ENCODE measurements at places on chromosomes 6 and 20.

- no peak for DNase-seq
Observed at GRCh38 chr6:134009876-134010275, 42.5 kb downstream of the SLC2A12 start.

DNA sequence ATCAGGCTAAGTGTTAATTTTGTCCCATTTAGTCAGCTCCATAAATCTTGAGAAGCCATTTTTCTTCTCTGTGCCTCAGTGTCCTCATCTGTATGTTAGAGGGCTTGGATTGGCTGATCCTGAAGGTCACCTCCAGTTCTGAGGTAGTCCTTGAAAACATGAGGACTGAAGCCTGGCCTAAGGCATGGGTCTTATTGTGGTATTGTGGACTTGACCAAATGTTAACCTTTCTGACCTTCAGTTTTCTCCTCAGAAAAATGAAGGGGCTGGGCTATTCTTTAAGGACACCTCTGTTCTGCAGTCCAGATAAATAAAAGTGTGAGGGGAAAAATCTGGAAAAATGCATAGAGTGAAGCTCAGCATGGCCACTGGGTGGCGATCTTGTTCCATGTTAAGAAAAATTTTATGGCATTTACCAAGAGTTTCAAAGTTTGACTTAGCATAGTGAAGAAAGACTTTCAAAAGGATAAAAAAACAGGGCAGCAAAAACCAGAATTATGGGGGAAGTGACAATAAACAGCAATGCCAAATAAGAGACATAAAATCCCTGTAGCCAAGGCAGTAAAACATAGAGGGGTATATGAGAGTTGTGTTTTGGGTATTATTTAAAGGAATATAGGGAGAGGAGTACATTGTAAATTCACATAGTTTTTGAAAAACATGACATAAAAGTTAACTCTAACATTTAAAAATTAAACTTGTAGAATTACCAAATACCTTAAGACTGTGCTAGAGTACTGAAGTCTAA is 13.2 kb upstream of the TFB1M start:
- peak; percentile 41 for DNase-seq

DNA sequence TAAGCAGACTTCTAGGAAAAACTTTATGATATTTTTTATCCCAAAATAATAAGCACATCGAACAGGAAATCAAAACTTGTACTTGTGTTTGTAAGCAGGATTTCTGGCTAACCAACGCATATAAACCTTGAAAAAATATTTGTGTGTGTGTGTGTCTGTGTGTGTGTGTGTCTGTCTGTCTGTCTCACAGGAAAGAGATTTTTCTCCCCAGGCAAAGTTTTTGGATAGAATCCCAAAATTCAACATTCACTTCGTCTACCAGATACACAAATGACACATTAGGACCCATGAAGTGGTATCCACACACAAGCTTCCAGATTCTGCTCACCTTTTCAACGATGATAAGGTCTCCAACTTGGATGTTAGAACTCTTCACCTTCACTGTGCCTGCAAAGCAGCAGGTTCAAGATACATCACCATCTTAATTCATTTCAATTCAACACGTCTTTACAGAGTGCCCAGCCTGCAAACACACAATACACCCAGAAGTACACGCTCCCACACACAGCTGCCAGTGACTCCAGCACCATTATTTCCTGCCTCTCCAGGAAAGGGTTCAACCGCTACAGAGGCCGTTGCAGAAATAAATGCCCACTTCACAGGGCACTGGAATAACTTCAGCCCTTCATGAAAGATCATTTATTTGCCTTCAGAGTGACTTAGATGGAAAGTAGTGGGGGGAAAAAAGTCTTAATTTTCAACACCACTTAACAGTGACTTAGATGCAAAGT is 70.9 kb downstream of the ATP9A start:
- no peak for DNase-seq

DNA sequence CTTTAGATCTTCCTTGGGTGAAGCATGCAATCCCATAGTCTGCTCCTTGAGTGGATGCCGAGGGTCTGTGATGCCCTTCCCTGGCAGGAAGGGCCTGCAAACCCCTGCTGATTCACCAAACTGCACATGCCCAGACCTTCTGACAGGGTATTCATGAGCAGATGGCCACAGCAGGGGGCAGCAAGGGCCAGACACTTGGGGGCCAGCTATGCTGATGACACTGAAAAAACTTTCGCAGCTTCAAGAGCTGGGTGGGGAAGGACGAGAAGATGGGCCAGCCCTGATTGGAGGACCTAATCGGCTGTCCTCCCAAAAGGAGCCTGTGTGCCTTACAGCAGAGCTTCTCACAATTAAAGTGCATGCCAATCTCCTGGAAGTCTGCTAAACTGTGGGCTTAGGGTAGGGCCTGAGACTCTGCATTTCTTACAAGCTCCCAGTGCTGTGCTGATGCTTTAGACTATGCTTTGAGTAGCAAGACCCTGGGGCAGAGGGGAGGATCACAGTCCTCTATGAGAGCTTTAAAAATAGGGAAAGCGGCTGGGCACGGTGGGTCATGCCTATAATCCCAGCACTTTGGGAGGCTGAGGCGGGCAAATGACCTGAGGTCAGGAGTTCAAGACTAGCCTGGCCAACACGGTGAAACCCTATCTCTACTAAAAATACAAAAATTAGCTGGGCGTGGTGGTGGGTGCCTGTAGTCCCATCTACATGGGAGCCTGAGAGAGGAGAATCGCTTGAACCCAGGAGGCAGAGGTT is 15.2 kb upstream of the GDAP1L1 start:
- no peak for DNase-seq

- no peak for DNase-seq
Observed at GRCh38 chr6:89925826-89926225, 31.6 kb downstream of the GJA10 start.

DNA sequence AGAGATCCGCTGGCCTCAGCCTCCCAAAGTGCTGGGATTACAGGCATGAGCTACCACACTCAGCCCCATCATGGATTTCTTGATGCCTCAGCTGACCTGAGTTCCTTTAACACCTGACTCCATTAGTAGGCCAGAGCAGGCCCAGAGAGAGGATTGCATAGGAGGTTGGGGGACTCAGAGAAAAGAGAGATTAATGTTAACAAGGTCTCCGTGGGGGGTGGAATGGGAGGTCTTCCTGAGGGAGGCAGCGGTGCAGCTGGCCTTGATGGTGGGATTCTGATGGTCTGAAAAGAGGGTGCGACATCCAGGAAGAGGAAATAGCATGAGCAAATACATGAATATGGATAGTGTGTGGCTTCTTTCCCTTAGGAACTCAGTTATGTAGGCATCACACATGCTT is 9.9 kb downstream of the SGK2 start:
- DNase-seq = no peak

DNA sequence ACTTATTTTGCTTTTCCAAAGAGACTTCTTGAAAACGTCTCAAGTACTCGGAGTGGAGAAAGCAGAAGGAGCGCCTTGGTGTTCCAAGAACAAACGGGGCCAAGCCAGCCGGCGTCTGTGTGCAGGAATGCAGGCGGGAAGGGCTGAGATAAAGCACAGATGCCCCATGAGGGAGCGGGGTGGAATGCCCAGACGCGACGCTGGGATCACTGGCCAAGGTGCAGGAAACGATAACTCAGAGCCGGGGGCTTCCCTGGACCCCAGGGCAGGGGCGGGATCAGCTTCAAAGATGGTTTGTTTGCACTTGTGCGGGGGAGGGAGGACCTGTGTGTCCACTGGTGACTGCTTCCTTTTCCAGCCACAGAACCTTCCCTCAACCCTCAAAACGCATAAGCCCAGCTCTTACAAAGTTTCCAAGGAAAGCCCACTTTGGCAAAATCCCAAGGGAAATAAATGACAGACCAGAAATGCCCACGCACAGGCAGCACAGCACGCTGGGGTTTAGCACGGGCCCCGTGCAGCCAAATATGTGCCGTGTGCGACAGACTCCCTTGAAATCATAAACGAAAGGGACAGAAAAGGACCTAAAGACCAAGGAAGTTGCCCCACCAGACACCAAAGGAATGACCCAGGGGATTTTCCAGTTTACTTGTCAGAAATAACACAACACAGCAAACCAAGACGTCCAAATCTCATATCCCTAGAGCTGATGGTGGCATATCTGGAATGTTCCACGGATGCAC is 113.9 kb downstream of the NFATC2 start:
- DNase-seq = no peak

- no peak for DNase-seq
Observed at GRCh38 chr20:23132930-23133559, 46.9 kb upstream of the CD93 start.

- no peak for DNase-seq
Observed at GRCh38 chr20:10634683-10635411, 39.0 kb downstream of the JAG1 start.

DNA sequence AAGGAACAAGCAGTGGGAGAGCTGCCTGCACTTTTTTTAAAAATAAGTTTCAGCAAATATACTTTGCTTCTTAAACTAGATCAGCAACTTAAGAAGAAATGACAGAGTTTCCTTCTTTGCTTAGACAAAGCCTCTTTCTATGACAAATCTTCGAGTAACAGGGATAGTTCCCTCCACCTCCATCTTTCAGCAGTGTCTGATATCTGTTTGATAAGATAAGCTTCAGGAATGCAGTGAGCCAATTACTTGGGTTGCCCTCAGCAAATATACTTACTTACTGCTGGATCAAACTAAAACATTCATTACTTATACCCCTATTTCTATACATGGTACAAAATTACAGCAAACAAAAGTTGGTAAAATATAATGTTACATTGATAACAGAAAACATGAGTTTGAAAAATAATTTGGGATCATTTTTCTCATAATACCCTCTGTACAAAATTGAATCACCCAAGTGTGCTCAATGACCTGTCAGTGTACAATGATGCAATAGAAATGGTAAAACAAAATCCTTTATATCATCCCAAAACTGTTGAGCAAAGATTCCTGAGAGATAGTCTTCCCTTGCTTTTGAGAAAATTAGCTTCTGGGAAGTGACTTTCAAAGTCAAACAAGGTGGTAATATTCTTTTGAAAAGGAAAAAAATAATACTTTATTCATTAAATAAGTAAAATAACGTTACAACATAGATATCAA is 24.5 kb downstream of the FRK start:
- DNase-seq = no peak

DNA sequence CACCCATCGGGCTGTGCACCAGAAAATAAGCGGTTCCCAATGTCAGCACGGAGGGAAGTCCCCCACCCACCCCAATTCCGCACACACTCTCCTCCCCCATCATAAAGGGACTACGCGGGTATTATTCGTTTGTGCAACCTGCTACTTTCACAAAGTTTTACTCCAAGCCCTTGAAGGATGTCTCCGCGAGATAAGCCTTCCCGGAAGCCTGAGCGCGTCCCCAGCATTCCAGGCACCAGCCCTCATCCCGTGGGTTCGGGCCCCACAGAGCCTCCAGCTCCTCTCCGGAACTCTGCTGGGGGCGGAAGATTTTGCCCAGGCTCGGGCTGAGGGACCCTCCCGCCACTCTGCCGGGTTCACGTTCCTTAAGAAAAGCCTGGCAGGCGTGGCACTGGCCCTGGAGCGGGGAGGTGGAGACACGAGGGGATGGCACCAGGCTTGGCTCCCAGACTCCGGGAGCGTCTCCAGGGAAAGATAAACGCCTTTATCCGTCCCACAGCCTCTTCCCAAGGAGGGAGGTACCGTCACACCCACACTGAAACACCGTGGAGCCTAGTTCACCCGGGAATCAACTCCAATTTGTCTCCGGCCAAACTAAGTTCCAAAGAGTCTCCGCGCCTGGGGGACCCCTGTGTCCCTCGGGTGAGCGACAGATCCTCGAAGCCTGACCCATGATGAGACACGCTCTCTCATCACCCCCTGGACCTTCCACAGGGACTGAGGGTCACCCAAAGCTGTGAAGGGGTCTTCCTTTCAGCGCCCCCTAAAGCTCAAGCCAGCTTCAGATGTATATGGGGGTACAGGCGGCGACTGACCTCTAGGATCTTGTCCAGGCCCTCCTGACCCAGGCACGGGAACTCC is 934 bp downstream of the KCNK5 start:
- peak; percentile 42 for DNase-seq

GRCh38 chr20:17678295-17678694 is 3.7 kb downstream of the RRBP1 start:
- DNase-seq = no peak

GRCh38 chr20:59629141-59630045 is 25.1 kb downstream of the PHACTR3 start:
- DNase-seq = no peak

DNA sequence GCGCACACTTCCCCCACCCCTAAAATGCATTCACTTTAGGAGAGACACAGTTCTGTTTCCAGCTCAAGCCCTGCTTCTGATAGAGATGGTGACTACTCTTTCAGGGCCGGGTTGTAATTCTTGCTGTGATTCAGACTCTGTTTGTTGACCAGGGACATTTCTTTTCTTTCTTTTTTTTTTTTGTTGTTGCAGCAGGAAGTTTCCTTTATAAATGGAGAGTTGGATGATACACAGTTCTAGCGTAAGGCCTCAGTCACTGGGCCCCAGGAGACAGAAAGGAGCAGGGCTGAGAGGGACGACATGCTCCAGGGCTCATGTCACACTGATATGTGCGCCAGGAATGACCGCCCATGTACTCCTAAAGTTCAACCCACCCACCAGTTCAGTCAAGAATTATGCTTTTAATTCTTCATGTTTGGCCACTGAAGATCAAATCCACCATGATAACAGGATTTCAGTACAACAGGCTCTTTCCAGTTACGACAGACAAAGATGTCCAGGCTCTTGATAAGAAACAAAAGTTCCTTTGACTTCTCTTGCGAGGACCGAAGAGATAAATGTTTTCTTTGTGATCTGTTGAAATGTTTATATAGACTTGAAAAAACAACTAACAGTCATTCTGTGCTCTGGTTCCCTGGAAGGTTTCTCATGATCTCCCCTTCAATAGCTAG is 142.5 kb downstream of the CD164 start:
- DNase-seq = no peak

DNA sequence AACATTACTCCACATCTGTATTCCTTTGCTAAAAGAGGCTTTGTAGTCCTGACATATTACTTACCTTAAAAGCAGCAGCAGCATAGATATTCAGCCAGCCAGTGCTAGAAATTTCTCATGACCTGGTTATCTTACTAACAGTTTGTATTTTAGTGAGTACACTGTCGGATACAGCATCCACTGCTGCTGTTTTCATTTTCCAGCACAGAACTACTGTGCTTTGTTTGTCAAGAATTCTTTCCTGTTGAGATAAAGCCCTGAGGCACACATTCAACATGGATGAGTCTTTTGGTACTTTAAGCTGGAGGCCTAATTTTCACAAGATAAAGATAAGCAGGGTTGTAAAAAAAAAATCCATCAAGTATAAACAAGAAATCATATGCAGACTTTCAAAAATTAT is 311.2 kb upstream of the OPRM1 start:
- no peak for DNase-seq

DNA sequence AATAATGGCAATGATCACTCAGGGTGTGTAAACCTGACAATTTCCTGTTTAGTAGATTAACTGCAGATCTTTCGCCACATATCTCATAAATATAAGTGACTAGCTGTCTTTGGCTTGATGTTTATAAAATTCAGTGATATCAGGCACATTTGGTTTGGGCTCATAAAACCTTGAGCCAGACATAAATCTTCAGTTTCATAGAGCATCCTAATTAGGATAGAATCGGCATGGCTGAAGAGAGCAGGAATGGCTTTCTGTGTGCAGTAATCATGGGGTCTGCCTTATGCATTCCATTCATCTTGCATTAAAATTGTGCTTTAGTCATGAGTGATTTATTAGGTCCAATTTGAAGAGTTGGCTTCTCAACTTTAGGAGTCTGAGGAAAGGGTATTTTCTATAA is 27.2 kb downstream of the AIG1 start:
- no peak for DNase-seq

Data from stimulated activated CD4-positive, alpha-beta T cell treated with anti-CD3 and anti-CD28 coated beads, Interleukin-4, amount 100 ng/mL, for 4 hours (primary cell).